Mammary microvascular endothelial cell (primary cell): ENCODE measurements at places on chromosomes 12 and 14. TPM values are rescaled to one million over a fixed set of nuclear protein-coding genes. Genes with fewer than 3 reads are reported as not detected.

GYS2 gene
- not detected in 2 replicates for total RNA-seq

TAS2R14 gene
- 0.07 and 0.84 TPM in 2 replicates for total RNA-seq

B4GALNT1 gene
- total RNA-seq, result 0.13 TPM in 1 of 2 replicates, not detected in the other

AMDHD1 gene
- total RNA-seq, result not detected in 2 replicates

PLA2G1B gene
- not detected in 2 replicates for total RNA-seq

TESPA1 gene
- not detected in 2 replicates for total RNA-seq

TAS2R10 gene
- 0.13 TPM in 1 of 2 replicates, not detected in the other for total RNA-seq

TAS2R43 gene
- total RNA-seq, result 0.53 TPM in 1 of 2 replicates, not detected in the other

BHLHE41 gene
- total RNA-seq, result 1.6 and 4.4 TPM in 2 replicates

KRT6C gene
- total RNA-seq, result not detected in 2 replicates

LMO3 gene
- not detected in 2 replicates for total RNA-seq

GPRC5A gene
- 50.8 and 57.3 TPM in 2 replicates for total RNA-seq

ZFYVE26 gene
- total RNA-seq, result 17.6 and 22.8 TPM in 2 replicates

ESPL1 gene
- total RNA-seq, result 14.8 and 22.2 TPM in 2 replicates

RNASE3 gene
- not detected in 2 replicates for total RNA-seq

PZP gene
- total RNA-seq, result 0.05 and 0.20 TPM in 2 replicates

AHNAK2 gene
- 54.2 and 65.5 TPM in 2 replicates for total RNA-seq

KIF5A gene
- 0.07 TPM in 1 of 2 replicates, not detected in the other for total RNA-seq

PGAM5 gene
- 39.7 and 54.0 TPM in 2 replicates for total RNA-seq

KIF21A gene
- total RNA-seq, result 3.8 and 5.8 TPM in 2 replicates

AP1G2 gene
- 16.8 and 20.3 TPM in 2 replicates for total RNA-seq

DDX24 gene
- total RNA-seq, result 120 and 122 TPM in 2 replicates

IQSEC3 gene
- total RNA-seq, result not detected in 2 replicates

SCN8A gene
- total RNA-seq, result 0.53 and 1.1 TPM in 2 replicates

FGF23 gene
- total RNA-seq, result not detected in 2 replicates
